ENCODE measurements at places on chromosomes 11 and 22.

DNA sequence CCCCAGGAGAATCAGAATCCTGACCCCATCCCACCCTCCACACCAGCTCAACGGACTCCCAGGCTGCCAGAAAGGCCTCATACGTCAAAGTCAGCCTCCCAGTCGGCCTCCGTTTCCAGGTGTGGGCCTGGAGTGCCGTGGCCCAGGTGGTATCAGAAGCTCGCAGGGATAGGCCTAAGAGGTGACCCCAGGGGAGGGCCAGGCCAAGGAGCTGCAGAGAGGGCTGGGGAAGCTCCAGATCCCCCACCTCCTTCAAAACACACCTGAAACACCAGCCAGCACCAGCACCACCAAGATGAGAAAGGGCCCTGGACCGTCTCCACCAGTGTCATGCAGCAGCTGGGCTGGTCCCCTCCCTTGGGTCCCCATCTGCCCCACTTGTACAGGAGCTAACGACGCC is 20.3 kb downstream of the ASCL2 start:
- no peaks in the 10 kb centered on the region for H3K36me3 ChIP-seq
- no peaks in the 10 kb centered on the region for H3K4me1 ChIP-seq
- H3K27ac ChIP-seq: no peak overlapping the region
- DNase-seq: peak; percentile 38
- no peaks in the 10 kb centered on the region for H3K27me3 ChIP-seq

GRCh38 chr22:39559456-39560105 is 11.0 kb upstream of the CACNA1I start:
- H3K4me1 ChIP-seq: peaks cover 8% of the 10 kb centered on the region
- no peak for DNase-seq
- no peak overlapping the region for H3K4me3 ChIP-seq

- H3K27ac ChIP-seq: peak overlapping the region; percentile 98
- H3K27me3 ChIP-seq: no peaks in the 10 kb centered on the region
- no peaks in the 10 kb centered on the region for H3K36me3 ChIP-seq
- peak; percentile 89 for DNase-seq
These were observed 579 bp downstream of the PICALM start for GRCh38 chr11:86068138-86068871.

GRCh38 chr11:34417202-34417601 is 21.5 kb upstream of the CAT start:
- no peaks in the 10 kb centered on the region for H3K27me3 ChIP-seq
- no peaks in the 10 kb centered on the region for H3K36me3 ChIP-seq
- DNase-seq: no peak
- H3K4me1 ChIP-seq: peaks cover 5% of the 10 kb centered on the region
- no peak overlapping the region for H3K27ac ChIP-seq
- H3K4me3 ChIP-seq: no peak overlapping the region

GRCh38 chr11:41377709-41378394 is 81.6 kb downstream of the LRRC4C start:
- no peak overlapping the region for H3K4me3 ChIP-seq
- H3K27me3 ChIP-seq: no peaks in the 10 kb centered on the region
- H3K27ac ChIP-seq: no peak overlapping the region
- no peaks in the 10 kb centered on the region for H3K36me3 ChIP-seq
- no peak for DNase-seq
